Stimulated activated CD4-positive, alpha-beta T cell treated with anti-CD3 and anti-CD28 coated beads, Interleukin-15, amount 100 ng/mL, for 48 hours (primary cell): ENCODE measurements at places on chromosomes 3 and 15.

GRCh38 chr15:39685999-39686613 lies 96.5 kb downstream of the FSIP1 start:
- peak; percentile 7 for DNase-seq

DNA sequence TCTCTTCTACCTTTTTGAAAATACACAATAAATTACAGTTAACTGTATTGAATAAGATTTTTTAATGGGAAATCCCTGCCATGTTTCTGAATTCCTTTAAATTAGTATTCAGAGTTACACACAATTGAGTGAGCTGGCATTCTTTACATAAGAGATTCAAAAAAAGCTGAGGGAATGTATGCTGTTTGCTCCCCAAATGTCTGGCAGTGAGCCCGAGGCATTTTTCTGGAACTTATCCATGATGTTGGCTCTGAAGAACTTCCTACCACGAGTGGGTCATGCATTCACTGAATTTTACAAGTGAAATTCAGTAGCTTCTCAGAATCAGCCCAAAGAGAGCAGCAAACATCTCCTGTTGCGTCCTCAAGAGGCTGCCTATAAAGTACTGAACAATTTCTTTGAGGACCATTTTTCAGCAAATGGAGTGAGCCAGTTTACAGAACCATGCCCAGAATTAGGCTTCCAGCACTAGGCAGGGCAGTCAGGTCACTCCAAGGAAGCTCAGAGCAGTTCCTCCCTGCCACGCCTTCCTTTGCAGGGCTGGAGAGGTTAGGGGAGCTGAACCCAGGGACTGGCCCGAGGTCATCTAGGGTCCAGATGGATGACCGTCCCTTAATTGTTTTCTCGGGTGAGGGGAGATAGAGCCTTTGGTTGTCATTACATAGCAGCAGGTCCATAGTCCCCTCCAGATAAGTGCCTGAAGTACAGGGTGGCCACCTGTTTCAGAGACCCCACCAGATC lies 21.2 kb downstream of the GABRA5 start:
- DNase-seq: no peak

DNA sequence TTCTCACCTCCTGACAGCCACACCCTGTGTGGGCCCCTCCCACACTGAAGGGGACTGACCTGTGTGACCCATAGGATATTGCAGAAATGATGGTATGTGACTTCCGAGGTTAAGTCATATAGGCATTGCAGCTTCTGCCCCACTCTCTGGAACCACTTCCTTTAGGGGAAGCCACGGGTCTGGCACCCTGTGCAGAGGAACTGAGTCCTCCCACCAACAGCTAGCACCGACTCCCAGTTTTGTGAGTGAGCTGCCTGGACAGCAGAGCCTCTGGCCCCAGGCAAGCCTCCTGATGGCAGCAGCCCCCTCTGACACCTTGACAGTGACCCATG lies 24.6 kb upstream of the SLC6A6 start:
- peak; percentile 14 for DNase-seq

GRCh38 chr3:73633453-73633852 lies 8.7 kb upstream of the PDZRN3 start:
- no peak for DNase-seq

DNA sequence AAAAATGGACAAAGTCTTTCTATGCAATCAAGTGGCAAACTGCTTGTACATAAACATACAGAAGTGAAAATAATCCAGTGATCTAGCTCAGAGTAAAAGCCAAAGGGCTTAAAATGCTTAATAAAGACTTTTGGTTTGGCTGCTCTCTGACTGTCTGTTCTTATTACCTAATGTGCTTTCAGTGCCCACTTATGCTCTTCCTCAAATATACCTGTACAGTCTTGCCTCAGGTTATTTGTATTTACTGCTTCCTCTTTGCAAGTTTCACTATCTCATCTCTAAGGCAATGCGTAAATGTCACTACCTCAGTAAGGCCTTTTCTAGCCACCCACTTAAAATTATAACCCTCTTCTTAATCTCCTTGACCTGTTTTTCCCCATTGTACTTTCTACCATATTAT lies 171.8 kb downstream of the EPHA6 start:
- no peak for DNase-seq

DNA sequence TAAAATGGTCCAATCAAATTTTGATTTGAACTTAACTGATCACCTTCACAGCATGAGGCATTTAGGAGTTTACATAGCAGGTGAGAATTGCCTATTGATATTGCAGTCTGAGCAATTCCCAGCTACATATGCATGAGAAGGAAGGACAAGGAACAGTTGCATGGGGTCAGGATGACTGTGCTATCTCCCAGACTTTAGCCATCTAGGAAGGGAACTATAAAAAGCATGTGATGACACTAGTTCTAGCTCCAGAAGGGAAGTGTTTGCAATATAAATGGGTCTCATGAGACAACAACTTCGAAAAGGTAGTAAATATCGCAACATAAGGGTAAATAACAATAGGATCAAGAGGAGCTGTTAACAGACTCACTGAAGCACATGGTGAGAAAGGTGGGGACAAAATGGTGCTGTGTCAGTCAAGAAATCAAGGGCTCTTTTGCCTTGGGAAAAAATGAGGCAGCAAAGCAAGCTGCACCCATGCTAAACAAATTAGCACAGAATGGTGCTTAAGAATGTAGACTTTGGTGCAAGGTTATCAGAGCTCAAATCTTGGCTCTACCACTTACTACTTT lies 90.4 kb upstream of the SLC2A2 start:
- no peak for DNase-seq
